NCI-H1436 (cell line): ENCODE measurements at places on chromosomes 12 and 14.

DNA sequence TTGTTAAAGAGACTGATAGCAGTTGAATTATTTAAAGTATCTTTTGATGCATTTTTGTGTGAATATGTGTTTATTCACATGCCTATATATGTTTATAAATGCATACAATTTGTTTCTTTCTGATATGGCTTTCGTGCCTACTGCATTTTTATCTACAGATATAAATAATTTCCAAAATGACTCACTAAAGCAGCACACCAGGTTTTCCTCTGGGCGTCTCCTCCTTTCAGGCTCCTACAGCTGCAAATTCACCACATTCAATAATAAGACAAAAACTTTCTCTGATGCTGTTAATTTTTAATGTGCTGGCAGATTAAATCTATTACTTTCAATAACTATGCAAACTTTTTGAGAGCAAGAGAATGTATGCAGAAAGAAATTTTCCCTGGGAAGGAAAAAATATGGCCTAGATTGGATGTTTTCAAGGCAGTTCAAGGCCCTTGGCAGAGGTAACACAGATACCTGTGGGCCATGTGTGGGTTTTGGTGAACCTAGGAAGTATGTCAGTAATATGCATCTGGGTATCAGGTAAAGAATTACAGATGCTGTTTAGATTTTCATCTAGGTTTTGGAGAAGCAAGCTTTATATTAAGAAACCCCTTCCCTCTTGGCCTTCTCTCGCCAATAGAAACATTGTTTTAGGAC, 381.8 kb downstream of the EGLN3 start:
- no peak for DNase-seq

DNA sequence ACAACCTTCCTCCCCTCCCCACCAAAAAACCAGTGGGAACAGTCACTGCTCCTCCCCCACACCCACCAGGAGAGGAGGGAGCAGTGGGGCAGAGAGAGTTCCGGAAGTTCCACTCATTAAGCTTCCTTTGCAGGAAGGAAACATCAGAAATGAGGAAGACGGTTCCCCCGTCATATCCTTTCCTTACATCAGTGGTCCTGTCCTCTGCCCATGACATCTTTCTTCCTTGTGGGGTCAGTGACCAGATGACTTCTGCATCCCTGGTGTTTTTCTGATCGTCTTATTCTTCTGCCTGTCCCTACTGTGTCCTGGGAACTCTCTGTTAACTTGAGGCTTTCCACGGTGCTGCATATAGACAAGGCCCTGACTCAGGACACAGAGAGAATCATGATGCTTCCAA, 40.8 kb upstream of the SPTLC2 start:
- no peak for DNase-seq

DNA sequence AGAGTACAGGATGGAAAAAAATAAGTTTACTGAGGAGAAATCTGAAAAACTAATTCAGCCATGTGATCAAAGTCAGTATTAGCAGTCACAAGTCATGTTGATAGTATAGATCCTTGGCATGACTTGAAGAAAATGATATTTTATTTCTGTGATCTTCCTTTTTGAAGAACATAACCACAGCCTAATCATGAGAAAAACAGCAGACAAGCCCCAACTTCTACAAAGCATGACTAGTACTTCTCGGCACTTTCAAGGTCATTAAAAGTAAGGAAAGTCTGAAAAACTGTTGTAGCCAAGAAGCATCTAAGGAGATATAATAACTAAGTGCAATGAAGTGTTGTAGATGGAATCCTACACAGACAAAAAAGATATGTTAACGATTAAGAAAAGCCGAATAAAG, 264.1 kb upstream of the FOXG1 start:
- no peak for DNase-seq

- peak; percentile 67 for DNase-seq
These were observed 11.2 kb upstream of the TCP11L2 start for GRCh38 chr12:106291342-106291741.

GRCh38 chr12:108573317-108573716, 10.9 kb downstream of the ISCU start:
- no peak for DNase-seq

- no peak for DNase-seq
These were observed 225.7 kb upstream of the AMIGO2 start for GRCh38 chr12:47305464-47305863.

DNA sequence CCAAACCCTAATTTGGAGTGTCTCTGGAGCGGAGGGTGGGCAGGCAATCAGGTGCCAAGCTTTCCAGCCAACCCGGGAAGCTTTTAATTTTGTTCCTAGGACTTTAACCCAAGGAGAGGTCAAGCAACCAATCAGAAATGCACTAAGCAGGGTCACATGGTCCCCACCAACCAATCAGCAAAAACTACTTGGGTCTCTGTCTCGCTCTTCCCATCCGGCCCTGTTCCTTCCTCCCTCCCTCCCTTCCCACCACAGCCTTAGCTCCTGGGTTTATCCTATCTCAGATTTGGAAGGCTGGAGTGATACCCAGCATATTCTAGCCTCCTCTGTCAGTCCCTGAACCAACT, 7.3 kb downstream of the HOXC5 start:
- no peak for DNase-seq

DNA sequence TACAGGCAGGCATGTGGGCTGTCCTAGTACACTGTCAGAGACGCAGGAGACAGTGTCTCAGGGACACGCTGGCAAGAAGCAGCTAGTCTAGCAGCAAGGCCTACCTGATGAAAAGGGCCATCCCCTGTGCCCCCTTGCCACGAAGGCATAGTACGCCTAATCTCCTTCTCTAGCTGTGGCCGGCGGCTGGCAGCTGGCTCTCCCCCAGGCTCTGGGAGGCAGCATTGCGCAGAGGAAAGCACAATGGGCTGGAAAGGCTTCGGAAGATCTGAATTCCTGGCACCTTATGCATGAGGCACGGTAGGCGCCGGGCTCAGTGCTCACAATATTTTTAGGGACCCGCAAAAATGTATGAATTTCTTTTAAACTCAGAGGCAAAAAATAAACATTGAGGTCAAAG, 16.0 kb upstream of the PLEKHH1 start:
- no peak for DNase-seq
